ENCODE measurements at places on chromosomes 2 and 18. TPM values are rescaled to one million over a fixed set of nuclear protein-coding genes. Genes with fewer than 3 reads are reported as not detected.

DNA sequence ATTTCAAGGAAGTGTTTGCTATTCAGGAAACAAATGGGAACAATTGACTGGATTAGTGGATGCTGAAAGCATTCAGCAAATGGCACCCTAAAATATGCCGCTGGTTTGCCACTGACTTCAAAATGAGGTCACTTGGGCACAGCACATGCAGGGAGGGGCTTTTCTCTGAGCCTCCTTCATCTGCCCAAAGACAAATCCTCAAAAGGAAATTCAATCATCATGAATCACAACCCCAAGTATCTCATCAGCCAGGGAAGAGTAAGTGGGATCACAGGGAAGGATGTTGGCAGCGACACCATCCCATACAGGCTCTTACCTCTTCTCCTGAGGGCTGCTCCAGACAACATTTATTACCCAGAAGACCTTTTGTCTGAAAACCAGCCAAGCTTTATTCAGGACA is 14.4 kb upstream of the SP140L start:
- no peak for DNase-seq

GRCh38 chr2:127106457-127106990 is 430 bp downstream of the BIN1 start:
- DNase-seq, result no peak

DNA sequence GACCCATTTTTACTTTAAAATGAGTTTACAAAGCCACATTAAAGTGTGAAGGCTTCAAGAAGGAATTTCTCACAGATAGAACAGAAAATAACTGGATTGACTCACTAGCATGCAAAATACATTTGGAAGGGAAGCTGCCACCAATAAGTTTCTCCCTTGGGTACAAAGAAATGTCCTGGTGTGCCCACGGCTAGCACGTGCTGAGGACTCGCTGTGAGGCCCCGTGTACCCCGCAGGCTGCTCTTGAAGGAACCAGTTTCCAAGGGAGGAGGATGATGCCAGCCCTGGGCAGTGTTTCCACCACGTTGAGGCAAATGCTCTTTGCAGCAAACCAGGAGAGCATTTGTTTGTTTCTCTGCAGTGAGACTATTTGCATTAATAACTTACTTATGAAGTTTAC is 207.3 kb downstream of the SH3RF3 start:
- DNase-seq, result no peak

- DNase-seq, result no peak
These were observed 86.8 kb upstream of the GULP1 start for GRCh38 chr2:188204824-188205223.

The TRIM43 gene
- total RNA-seq, result not detected

The IL36G gene
- total RNA-seq, result not detected

Measured in endothelial cell of umbilical vein (primary cell).